ENCODE measurements at places on chromosomes 16 and 17. TPM values are rescaled to one million over a fixed set of nuclear protein-coding genes. Genes with fewer than 3 reads are reported as not detected.

Gene MT1A
- total RNA-seq: 23.5 TPM

Gene C16orf90
- not detected for total RNA-seq

DNA sequence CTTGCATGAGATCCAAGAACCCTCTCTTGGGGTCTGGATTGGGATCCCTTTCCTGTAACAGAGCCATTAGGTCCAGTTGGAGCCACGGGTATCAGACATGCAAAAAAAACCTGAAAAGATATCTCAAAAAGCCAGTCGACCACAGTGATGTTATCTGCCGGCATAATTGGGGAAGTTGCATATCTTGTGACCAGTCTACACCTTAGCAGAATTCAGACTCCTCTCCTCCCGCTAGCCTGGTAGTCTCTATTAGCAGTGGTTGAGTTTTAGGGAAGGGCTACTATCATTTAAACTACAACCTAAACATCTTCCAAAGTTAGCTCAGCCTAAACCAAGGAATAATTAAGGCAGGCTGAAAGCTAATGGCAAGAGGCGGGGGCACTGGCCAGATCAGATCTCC, 16.2 kb upstream of the PSMD7 start:
- H3K27ac ChIP-seq: no peak overlapping the region
- peaks cover 36% of the 10 kb centered on the region for H3K27me3 ChIP-seq
- no peaks in the 10 kb centered on the region for H3K36me3 ChIP-seq
- H3K4me3 ChIP-seq: no peak overlapping the region

- no peaks in the 10 kb centered on the region for H3K36me3 ChIP-seq
- H3K4me1 ChIP-seq: 0 out of 2 replicates have a peak, but pooled peaks cover 4% of the 10 kb centered on the region
- H3K27ac ChIP-seq: no peak overlapping the region
- no peak for DNase-seq
Measured at GRCh38 chr16:977896-978295, 3.7 kb upstream of the SOX8 start.

DNA sequence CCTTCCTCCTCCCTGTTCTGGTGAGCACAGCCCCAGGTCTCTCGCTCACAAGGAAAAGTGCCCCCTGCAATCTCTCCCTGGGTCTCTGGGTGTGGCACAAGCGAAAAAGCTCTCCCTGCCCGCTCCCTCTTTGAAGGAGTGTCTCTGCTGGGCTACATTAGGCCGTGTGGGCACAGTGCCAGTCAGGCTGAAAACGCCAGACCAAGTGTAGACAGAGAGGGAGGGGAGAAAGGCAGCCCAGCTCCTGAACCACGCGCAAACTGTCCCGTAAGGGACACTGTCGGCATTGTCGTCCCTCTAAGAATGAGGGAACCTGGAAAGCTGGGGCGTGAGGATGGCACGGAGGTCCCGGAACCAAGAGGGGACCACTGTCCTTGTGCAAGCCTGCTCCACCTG, 3.9 kb downstream of the SMIM5 start:
- H3K36me3 ChIP-seq: no peaks in the 10 kb centered on the region
- H3K4me1 ChIP-seq: peaks cover 41% of the 10 kb centered on the region
- no peak for DNase-seq
- no peaks in the 10 kb centered on the region for H3K27me3 ChIP-seq
- H3K4me3 ChIP-seq: no peak overlapping the region
- no peak overlapping the region for H3K27ac ChIP-seq

- H3K36me3 ChIP-seq: no peaks in the 10 kb centered on the region
- H3K27ac ChIP-seq: no peak overlapping the region
- H3K4me3 ChIP-seq: no peak overlapping the region
- H3K27me3 ChIP-seq: peaks cover 14% of the 10 kb centered on the region
Measured at GRCh38 chr17:11330006-11330405, 89.0 kb downstream of the SHISA6 start.

GRCh38 chr17:68239632-68240366, 8.0 kb upstream of the AMZ2 start:
- H3K4me1 ChIP-seq: peaks cover 9% of the 10 kb centered on the region
- no peaks in the 10 kb centered on the region for H3K36me3 ChIP-seq
- no peaks in the 10 kb centered on the region for H3K27me3 ChIP-seq
- no peak overlapping the region for H3K4me3 ChIP-seq
- DNase-seq: no peak

DNA sequence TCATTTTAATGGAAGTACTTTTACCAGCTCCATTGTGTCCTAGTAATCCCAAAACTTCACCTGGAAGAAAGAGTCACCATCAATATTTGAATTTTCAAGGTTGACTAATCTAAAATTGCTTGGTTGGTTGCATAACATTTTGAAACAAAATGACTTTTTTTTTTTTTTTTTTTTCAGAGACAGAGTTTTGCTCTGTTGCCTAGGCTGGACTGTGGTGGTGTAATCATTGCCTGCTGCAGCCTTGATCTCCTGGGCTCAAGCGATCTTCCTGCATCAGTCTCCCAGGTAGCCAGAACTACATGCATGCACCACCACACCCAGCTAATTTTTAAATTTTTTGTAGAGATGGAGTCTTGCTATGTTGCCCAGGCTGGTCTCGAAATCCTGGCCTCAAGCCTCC, 12.6 kb upstream of the ABCA6 start:
- H3K4me1 ChIP-seq: no peaks in the 10 kb centered on the region
- H3K36me3 ChIP-seq: no peaks in the 10 kb centered on the region
- no peak overlapping the region for H3K4me3 ChIP-seq
